ENCODE measurements at places on chromosomes 4 and X.

- no peak for DNase-seq
These were observed 218.2 kb downstream of the SCFD2 start for GRCh38 chr4:53147711-53148110.

DNA sequence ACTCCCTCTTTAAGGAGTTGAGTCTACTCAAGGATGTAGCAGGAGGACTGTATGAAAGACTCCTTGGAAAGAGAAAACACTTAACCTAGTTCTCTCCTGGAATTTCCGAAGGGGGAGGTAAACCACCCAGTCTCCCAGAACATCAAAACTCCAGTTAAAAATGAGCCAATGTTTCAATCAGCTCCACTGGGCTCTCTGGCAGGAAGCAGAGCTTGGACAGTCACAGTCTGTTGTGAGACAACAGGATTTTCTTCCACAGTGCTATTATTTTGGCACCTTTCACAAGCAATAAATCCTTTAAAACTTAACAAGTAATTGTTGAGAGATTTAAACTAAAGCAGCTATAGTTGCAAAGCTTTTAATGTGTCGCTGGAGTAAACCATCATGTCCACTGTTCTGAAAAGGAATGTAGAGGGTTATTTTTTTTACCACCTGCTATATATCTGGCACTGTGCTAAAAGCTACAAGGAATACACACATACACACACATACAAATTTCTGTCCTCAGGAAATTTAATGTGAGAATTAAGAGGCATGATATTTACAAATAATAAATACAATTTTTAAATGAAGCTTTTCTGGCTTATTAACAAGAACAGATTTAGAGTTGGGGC lies 229.2 kb upstream of the INTU start:
- DNase-seq: no peak

DNA sequence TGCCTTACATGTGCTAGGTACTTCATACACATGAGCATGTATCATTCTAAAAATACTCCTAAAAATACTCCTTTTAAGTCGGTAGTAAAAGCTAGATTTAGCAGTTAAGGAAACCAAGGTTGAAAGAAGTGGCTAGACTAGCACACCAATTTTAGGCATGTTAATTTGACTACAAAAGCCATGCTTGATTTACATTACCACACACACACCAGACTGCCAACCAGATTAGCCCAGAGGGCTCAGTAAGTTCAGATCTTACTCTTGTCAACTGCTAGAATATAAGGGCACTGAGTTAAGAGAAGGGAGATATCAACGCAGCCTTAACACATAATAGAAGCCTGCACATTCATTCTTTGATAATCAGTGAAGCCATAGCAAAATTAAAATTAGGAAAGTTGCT lies 117.9 kb downstream of the MID1IP1 start:
- DNase-seq: no peak

DNA sequence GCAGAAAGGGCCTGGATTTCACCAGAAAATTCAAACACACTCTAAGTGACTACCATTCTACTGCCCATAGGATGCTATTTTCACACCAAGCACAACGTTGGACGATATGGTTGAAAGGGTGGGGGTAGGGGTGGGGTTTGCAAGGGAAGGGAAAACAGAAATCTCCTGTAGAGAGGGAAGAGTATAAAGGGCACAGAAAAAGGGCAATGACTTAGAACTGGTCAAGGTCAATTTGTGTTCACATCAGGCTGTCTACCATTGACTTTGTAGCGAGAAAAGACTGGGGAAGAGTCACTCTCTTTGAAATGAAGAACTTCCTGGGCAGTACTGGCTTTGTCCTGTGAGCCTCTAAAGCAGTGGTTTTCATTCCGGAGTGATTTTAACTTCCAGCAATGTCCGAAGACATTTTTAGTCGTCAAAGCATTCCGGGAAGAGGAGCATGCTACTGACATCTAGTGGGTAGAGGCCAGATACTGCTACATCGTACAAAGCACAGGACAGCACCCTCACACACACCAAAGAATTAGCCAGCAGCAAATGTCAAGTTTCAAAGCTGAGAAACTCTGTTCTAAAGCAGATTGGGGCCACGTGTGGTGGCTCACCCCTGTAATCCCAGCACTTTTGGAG lies 48.4 kb upstream of the SLC7A3 start:
- no peak for DNase-seq

DNA sequence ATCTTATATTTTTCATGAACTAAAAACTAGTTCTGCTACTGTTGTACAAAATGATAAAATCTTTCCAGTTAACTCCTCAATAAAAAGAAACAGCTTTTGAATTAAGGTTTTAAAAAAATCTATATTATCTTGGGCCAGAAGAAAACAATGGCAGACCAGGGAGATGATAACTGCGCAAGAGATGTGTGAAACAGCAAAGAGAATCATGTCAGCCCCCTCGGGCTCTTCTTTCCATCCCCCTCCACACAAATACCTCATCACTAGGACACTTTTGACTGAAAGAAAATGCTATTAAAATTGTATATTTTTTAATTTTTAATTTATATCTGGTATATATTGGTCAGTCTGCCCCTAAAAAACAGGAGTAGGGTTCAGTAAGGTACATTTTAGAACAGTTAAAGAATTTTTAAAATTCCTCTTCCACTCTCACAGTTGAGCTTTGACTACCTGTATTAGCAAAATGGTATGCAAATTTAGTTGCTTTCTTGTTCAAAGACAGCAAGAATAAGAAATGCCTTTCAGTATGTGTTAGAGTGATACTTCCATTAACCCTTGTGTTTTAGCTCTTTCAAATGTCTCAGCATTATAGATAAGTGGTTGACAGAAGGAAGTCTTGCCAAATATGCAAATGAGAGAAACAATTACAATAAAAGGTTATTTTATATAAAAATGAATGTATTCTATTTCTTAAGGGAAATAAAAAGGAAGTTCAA lies 36.4 kb upstream of the LCORL start:
- DNase-seq: no peak

Measured in COR-L47 (cell line).